Caudate nucleus (tissue), 63 donors: ENCODE measurements at places on chromosomes 6 and 20.

DNA sequence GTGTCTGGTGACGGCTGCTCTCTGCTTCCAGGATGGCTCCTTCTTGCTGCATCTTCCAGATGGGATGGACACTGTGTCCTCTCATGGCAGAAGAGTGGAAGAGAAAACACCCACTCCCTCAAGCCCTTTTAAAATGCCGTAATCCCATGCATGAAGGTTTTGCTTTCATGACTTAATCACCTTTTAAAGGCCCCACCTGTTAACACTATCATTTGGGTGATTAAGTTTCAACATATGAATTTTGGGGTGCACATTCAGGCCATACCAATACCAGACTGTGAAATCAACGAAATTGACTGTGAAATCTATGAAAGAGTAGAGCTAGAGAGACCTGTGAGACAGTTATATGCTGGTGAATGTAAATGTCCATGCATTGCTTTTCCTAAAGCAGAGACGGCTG lies 374.3 kb upstream of the CHD6 start:
- no peak for DNase-seq

- no peak for DNase-seq
Measured at GRCh38 chr20:25389401-25389857, 1.2 kb downstream of the ABHD12 start.

DNA sequence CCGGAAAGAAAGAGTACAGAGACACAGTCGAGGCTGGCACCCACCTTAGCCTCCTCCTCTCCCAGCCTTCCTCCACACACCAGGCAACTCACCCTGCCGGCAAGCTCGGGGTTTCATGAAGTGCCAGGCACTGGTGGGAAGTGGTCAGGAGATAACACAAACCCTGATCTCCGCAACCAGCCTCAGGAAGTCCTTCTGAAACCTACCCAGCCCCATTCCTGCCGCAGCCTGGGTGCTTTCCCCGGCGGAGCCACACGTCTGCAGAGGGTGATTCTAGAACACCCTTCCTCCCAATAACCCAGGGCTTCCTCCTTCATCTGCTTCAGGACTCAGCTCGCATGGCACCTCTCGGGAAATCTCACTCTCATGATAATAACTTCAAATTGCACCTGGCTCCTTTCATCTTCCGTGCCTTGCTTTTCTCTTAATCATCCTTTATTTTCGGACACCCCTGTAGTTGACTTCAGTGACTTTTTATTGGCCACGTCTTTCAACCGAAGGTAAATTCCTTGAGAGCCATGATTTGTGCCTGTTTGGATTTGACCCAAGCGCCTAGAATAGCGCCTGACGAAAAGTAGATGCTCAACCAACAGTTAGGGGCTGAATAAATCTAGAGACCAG lies 8.7 kb upstream of the HLA-E start:
- DNase-seq, result no peak

- no peak for DNase-seq
Measured at GRCh38 chr20:61317966-61318530, 66.0 kb downstream of the CDH4 start.

- DNase-seq, result peak; percentile 65
Measured at GRCh38 chr6:158853072-158853879, 34.1 kb upstream of the EZR start.

DNA sequence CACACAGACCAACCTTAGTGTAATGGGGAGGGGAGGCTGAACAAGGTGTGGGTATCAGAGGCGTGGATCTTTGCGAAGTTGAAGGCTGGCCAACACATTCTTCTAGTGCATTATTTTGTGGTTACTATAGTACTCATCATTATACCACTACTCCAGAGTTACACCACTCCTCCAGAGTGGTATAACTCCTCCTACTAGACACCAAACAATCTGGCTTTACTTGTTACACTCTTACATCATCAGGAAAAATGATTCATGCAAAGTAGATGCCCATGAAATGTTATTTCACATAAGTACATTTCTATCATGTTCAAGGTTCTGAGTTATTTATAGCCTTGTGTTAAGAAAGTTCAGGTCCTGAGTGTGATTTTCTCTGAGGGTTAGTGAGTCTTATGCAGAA lies 443.1 kb upstream of the OPRM1 start:
- no peak for DNase-seq

- no peak for DNase-seq
Measured at GRCh38 chr6:42704251-42704936, 18.0 kb downstream of the PRPH2 start.

DNA sequence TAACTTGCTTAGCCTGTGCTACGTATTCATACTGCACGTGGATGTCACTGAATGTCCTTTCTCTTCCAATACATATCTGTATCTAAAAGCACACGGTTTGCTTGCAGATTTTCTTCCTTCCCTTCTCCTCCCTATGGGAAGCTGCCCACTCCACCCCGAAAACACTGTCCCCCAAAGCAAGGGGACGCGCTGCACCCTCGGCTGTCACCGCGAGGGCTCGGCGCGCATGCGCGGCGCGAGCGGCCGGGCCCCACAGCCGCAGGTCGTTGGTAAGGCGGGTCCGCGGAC lies 659 bp downstream of the TMX4 start:
- no peak for DNase-seq

DNA sequence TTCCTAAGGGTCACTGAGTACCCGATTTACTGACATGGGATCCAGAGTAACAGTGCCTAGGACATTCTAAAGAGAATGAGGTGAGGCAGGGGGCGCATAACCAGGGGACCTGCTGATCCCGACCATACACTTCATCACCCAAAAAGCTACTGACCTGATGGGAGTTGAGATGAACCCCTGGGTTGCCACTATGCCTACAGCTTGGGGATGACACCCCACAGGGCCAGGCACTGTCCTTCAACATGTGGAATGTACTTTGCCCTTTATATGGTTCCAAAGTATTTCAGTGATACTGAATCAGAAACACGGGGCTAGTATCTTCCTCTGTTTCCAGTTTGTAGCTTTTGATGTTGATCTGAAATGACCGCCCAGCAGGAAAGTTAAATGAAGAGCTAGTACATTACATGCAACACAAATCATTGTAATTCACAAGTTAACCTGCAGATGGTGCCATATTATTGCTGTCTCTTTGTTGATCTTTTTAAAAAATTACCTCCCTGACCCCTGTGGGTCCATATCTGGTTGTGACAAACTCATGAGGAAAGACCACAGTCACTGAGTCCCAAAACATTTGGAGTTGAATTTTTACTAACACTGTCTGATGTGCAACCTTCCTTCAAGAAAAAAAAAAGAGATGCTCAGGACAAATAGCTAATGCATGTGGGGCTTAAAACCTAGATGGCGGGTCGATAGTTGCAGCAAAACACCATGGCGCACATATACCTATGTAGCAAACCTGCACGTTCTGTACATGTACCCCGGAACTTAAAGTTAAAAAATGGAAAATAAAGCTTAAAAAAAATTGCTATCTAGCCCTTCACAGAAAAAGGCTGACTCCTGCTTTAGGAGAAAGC lies 42.7 kb upstream of the GCNT2 start:
- no peak for DNase-seq

- DNase-seq, result no peak
Measured at GRCh38 chr20:58557733-58558342, 42.6 kb upstream of the APCDD1L start.

GRCh38 chr6:148516217-148516616 lies 173.6 kb downstream of the SASH1 start:
- no peak for DNase-seq

DNA sequence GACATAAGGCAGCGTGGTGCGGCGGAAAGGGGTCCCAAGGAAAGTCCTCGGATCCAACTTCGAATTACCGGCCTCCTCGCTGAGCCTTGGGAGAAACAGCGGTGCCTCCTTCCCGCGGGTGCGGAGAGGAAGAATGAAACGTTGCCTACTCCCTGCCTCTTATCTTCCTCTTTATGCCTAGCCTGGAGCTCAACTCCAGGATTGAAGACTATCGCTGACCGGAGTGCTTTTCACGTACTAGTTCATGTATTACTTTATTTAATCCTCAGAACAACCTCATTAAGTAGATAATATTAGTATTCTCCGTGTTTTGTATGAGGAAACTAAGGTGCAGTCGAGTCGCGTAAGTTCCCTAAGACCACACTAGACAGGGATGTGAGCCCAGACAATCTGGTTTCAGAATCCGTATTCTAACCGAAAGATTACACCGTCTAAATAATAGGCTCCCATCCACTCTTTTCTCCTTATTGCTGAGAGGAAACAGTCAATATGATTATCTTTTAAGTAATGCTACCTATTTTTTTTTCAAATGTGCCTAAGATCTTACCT lies 793 bp upstream of the PDSS2 start:
- no peak for DNase-seq

GRCh38 chr6:70575899-70576495 lies 9.3 kb downstream of the SDHAF4 start:
- DNase-seq, result no peak

DNA sequence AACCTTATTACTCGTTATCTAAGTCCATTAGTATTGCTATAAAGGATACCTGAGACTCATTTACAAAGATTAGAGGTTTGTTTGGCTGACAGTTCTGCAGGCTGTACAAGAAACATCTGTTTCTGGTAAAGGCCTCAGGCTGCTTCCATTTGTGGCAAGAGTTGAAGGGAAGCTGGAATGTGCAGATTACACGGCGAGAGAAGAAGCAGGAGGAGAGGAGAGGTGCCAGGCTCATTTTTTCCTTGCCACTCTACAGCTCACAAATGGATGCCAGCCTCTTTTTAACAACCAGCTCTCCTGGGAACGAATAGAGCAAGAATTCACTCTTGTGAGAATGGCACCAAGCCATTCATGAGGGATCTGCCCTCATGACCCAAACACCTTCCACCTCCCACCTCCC lies 14.7 kb downstream of the CAP2 start:
- no peak for DNase-seq

- no peak for DNase-seq
Measured at GRCh38 chr6:3808199-3808598, 41.0 kb upstream of the FAM50B start.

DNA sequence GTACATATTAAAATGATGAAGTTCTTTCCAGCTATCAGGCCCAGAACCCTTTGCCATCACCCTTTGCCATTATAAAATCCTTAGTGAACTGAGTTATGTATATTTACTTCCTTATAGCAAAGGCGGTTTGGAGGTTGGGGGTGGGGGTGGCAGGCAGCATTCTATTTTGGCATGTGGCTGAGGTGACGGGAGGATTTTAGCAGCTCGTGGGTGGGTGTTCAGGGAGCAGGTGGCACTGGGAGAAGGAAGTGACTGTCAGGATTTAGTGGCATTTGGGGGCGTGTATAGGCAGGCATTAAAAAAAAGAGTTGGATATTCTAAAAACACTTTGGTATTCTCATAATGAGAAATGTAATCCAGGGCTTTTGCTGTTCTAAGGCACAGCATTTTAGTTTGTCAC lies 150.7 kb downstream of the RIMS1 start:
- DNase-seq, result no peak

GRCh38 chr6:148146717-148147462 lies 195.7 kb upstream of the SASH1 start:
- no peak for DNase-seq

GRCh38 chr20:60648556-60648955 lies 603.5 kb upstream of the CDH4 start:
- DNase-seq, result no peak

DNA sequence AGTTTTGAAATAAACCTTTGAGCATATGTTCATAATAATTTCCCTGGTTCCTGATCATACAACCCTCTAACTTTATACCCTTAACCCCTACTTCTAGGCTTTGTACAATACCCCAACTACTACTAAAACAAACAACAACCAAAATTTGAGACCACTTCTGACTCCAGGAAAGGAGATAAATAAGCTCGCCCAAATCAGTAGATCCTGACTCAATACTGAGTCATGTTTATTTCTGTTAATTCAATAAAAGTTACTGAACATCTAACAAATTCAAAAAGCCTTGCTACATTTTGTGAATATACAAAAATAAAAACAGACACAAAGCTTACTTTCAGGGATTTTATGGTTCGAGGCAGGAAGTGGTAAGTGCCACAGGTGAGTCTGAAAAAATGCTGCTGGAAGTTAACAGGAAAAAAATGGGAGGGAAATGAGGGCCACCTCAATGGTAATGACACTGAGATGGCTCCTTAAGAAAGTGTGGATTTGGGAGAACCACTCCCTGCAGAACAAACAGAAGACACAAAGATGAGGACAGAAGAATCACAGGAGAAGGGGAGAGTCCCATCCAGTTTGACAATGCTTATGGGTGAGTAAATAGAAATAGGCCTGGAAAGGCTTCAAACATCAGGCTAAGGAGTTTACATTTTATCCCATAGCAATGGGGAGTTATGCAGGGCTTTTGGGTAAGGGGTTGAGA lies 63.4 kb downstream of the DST start:
- no peak for DNase-seq

DNA sequence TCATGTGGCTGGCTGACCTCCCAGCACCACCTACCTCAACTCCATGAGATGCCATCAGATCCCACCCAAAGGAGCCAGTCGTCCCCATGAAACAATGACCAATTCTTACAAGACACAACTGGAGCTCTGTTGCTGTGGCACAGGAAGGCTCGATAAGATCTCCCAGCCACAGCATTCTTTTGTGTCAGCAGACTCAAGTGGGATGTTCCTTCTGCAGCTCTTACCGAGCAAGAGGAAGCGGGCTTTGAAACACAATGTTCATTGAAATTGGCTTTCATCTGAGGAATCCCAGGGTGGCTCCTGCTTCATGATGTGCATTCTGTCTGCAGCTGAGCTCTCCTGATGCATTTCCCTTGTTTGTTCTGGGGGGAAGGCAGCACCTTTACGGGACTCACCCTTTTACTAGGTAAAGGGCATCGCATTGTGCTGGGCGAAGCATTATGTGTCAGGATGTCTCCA lies 222.0 kb upstream of the SGK1 start:
- peak; percentile 35 for DNase-seq

DNA sequence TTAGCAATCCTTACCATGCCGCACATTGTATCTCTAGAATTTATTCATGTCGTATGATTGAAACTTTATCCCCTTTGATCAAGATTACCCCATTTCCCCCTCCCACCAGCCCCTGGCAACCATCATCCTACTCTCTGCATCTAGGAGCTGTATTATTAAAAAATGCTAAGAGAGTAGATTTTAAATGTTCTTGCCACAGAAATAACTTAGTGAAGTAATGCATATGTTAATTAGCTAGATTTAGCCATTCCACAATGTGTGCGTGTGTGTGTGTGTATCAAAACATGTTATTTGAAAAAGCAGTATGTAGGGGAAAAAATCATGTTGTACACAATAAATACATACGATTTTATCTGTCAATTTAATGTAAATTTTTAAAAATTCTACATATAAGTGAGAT lies 11.9 kb upstream of the SPINT3 start:
- DNase-seq, result no peak

GRCh38 chr6:164409309-164410009 lies 899.9 kb downstream of the C6orf118 start:
- no peak for DNase-seq

DNA sequence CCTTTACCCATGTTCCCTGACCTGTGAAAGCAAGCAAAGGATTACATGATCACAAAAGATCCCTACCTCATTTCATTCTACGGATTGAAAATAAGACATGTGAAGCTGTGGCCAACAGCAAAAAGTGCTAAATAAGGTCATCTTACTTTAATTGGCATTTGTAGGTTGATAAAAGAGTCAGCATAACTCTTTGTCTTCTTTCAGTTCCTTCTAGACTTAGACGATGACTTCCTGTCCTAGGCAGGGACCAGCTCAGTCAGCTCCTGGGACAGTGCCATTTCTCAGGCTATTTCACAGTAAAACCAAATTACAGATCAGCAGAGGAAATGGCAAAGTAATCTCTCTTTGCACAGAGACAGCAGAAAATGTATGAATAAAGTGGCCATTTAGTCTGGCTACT lies 480.7 kb downstream of the RFPL4B start:
- DNase-seq, result peak; percentile 4

- DNase-seq, result no peak
Measured at GRCh38 chr6:6210994-6211393, 109.5 kb downstream of the F13A1 start.

- no peak for DNase-seq
Measured at GRCh38 chr6:142235272-142235671, 66.5 kb upstream of the ADGRG6 start.
